KBM-7 (cell line): ENCODE measurements at places on chromosomes 16 and 17.

- DNase-seq = no peak
These were observed 93.1 kb downstream of the RTN4RL1 start for GRCh38 chr17:1931844-1932579.

DNA sequence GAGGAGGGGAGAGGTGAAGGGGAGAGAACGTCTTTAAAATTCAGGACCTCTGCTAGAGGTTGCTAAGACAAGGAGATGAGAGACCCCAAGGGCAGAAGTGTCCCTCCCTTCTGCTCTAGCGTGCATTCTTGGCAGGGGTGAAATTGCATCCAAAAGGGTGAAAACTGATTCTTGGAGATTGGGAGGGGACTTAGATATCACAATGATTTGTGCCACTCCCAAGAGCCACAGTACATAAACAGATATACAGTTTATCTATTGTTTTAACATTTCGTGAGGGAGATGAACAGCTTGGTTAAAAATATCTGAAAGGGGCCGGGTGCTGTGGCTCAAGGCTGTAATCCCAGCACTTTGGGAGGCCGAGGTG lies 12.8 kb downstream of the CAVIN1 start:
- no peak for DNase-seq

- no peak for DNase-seq
These were observed 7.1 kb downstream of the LGALS3BP start for GRCh38 chr17:78972507-78973105.

DNA sequence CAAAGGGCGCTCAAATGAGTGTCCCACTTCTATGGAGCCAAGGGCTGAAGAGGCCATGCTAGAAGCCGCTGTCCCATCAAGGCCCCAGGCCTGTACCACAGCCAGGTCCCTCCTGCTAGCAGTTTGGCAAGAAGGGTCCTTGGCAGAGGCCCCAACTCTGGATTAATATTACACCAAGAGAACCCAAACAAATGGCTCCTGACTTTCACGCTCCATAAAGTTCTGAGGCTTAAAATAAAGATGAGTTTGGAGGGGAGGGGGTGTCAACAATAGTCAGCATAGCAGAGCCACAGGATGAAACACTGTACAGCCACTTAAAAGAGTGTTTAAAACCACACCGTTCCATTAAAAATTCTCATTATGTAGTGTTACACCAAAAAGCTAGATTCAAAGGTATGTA lies 30.5 kb downstream of the CUEDC1 start:
- no peak for DNase-seq

DNA sequence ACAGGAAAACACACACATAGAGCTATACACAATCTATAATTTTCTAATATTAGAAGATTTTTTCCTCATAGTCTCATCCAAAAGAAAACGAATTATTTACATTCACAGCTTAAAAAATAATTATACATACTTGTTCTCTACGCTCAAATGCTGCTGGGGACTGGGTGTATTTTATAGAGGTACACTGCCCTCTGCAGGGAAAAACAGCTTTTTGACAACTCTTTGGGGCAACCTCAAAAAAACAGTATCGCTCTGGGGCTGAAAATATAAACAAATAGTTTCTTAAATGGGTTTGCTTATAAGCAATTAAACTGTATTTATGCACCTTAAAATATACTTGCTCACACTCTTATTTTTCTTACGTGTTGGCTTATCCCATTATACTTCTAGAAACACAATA lies 261.8 kb upstream of the PSMD7 start:
- peak; percentile 53 for DNase-seq

GRCh38 chr17:16521070-16521727 lies 29.2 kb upstream of the LRRC75A start:
- DNase-seq = peak; percentile 81

GRCh38 chr17:44492706-44493272 lies 10.4 kb downstream of the GPATCH8 start:
- DNase-seq = no peak

DNA sequence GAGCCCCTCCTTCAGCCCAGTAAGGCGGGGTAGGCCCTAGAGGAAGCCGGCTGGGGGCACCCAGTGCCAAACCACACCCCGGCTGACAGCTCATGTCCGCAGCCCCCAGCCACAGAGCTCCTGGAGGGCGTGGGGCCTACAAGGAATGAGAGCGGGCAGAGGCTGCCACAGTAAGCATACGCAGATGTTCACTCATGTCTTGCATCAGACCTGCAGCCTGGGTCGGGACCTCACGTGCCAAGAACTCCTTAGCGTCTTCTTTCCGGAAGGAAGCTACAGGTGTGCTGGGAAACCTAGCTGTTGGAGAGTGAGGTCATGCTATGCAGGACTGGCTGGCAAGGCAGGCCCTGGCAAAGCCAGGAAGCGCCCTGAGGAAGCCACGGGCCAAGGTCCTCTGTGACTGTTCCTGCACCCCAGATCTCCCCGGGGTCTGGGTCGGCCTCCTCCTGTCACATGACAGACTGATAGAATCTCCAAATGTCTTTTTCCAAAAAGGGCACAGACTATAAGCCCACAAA lies 1.6 kb downstream of the ZNF598 start:
- DNase-seq = peak; percentile 71

DNA sequence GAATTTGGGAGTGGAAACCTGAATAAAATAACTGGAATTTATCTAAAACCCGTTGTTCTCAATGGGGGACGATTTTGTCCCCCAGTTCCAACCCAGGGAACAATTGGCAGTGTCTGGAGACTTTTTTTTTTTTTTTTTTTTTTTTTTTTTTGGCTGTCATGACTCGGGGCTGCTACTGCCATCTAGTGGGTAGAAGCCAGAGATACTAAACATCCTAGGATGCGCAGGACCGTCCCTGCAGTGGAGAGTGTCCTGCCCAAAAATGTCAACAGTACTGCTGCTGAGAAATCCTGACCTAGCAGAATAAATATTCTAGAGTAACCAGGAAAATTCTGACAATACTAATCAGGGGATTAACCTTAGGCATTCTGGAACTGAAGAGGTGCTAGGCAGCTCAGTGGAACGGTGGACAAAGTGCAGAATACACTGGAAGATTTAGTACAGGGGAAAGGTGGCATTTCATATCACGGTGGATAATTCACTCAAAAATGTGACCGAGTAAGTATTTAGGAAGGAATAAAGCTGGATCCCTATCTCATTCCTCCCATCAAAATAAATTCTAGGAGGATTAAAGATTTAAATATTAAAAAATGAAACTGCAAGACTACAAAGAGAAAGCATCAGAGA lies 107.6 kb downstream of the SPECC1 start:
- peak; percentile 86 for DNase-seq

- DNase-seq = no peak
These were observed 15.3 kb downstream of the SGF29 start for GRCh38 chr16:28569021-28569420.

DNA sequence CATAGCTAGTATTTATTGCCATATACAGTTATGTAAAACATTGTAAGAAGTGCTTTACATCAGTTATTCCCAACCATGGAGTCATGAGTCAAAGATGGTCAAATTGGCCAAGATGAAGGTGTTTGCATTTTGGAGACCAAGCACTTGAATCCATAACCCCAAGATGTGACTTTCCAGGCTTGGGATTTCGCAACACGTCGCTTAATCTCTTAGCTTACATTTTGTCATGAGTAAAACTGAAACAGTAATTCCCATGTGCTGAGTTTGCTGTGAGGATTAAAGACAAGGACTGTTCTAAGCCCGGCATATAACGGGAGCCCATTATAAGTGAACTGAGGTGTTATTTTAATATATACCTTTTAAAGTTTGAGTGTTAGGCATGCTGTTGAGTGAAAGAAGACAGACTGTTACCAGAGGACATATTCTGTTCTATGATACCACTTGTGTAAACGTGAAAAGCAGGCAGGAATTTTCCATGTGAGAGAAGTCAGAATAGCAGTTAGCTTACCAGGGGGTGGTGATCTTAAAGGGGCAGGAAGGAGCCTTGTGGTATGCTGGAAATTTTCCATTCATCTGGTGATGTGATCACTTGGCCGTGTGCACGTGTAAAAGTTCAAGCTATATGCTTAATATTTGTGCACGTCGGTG lies 484.9 kb downstream of the WWOX start:
- no peak for DNase-seq

DNA sequence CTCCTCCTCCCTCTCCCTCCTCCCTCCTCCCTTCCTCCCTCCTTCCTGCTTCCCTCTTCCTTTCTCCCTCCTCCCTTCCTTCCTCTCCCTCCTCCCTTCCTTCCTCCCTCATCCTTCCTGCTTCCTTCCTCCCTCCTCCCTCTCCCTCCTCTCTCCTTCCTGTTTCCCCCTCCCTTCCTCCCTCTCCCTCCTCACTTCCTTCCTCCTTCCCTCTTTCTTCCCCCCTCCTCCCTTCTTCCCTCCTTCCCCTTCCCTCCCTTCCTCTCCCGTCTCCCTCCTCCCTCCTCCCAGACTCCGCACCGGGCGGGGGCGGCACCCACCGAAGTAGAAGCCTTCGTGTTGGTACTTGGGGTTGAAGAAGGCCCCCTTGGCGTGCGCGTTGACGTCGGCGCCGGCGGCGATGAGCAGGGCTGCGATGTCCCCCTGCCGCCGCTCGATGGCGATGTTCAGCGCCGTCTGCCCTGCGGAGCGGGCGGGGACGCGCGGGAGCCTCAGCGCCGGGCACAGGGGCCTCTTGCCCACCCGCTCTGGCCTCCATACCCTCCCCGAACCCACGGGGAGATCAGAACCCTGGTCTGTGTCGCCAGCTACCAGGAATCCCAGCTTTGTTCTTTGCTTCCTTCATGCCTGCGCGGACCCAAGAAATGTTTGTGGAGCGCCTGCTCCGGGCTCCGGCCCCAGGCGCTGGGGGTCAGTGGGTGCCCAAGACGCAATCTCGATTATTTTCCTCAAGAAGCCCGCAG lies 22.2 kb downstream of the TRPV3 start:
- DNase-seq = peak; percentile 86

- DNase-seq = no peak
These were observed 8.1 kb downstream of the C1QL1 start for GRCh38 chr17:44959821-44960531.

GRCh38 chr16:87733190-87733589 lies 32.6 kb downstream of the KLHDC4 start:
- DNase-seq = no peak

DNA sequence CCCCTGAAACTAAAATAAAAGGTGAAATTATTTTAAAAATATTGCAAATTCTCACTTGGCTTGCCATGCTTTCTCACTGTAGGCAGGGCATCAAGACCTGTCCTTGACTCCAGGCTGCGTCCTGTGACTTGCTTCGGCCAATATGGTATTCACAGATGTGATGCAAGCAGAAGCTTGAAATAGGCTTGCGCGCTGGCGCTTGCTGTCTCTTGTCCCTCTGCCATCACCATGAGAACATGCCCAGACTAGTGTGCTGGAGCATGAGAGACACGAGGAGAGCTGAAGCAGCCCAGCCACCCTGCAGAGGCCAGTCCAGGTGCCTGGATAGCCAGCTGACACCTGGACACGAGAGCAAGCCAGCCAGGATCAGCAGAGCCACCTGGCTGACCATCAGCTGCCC lies 21.8 kb upstream of the ZKSCAN2 start:
- no peak for DNase-seq

DNA sequence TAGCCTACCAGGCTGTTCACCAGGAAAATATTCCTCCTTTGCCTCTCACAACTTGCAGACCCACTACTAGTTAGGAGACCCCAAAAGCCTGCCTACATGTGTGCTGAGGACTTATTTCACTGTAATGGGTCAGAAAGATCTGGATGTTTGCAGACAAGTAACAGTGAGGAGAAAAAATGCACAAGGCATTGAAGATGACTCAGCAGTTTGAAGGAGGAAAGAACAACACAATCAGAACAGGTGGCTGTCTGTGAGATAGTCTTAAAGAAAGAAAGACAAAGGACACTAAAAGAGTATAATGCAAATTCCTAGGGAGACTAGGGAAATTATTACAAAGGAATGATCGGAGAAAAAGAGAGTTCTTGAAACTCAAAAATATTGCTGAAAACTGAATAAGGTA lies 69.0 kb downstream of the ANKFN1 start:
- DNase-seq = no peak

GRCh38 chr16:80846680-80847079 lies 42.3 kb upstream of the CDYL2 start:
- DNase-seq = no peak

- no peak for DNase-seq
These were observed 251.3 kb downstream of the NTN1 start for GRCh38 chr17:9272501-9273200.

DNA sequence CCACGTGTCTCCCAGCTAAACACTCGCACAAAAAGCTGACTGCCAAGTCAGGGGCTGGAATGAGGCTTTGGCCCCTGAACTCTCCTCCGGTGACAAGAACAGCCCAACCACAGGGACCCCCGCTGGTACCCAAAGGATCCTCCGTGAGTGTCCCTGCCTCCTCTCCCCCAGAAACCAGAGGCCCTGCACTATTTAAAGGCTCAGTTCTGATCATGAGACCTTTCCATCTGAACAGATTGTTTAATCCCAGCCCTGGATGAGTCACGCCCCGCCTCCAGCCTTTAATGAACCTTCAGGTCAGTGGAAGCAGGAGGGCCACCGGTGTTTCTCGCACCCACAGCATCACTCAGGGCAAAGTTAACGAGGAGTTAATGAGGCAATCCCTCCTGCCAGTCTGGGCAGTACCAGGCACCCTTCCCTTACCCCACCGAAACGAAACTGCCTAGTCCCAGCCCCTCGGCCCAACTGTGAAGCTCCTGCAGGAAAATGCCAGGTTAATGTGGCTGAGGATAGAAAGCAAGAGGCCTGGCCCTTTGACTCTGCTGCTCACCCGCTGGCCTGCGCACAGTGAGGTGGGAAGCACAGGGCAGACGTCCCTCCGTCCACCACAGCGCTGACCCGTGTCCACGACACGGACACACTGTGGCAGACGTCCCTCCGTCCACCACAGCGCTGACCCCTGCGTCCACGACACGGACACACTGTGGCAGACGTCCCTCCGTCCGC lies 32.4 kb downstream of the TIMM22 start:
- DNase-seq = no peak

- DNase-seq = no peak
These were observed 104.7 kb downstream of the SOCS1 start for GRCh38 chr16:11151156-11151884.

- no peak for DNase-seq
These were observed 20.0 kb upstream of the MEAK7 start for GRCh38 chr16:84524346-84524920.

DNA sequence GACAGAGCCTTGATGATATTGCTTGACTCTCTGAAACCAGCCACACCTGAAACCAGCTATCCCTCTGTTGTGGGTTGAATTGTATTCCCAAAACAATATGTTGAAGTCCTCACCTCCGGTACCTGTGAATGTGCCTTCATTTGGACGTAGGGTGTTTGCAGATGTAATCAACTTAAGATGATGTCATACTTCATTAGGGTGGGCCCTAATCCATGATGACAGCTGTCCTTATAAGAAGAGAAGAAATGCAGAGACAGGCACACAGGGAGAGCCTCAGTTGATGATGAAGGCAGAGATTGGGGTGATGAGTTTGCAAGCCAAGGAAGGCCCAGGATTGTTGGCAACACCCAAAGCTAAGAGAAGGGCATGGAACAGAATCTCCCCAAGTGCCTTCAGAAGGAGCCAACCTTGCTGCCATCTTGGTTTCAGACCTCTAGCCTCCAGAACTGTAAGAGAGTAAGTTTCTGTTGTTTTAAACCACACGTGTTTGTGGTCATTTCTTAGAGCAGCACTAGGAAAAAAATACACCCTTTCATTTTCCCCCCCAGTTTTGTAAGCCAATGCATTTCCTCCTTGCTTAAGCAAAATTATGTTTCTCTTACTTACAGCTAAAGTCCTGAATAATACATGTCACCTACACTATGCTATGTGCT lies 29.4 kb upstream of the MYH10 start:
- DNase-seq = no peak

GRCh38 chr16:81752225-81752875 lies 26.7 kb upstream of the PLCG2 start:
- peak; percentile 96 for DNase-seq

- DNase-seq = no peak
These were observed 14.2 kb upstream of the MARCHF10 start for GRCh38 chr17:62822080-62822904.
